ENCODE measurements at places on chromosomes 12 and 14.

- DNase-seq, result no peak
Measured at GRCh38 chr14:85156319-85156718, 373.6 kb upstream of the FLRT2 start.

DNA sequence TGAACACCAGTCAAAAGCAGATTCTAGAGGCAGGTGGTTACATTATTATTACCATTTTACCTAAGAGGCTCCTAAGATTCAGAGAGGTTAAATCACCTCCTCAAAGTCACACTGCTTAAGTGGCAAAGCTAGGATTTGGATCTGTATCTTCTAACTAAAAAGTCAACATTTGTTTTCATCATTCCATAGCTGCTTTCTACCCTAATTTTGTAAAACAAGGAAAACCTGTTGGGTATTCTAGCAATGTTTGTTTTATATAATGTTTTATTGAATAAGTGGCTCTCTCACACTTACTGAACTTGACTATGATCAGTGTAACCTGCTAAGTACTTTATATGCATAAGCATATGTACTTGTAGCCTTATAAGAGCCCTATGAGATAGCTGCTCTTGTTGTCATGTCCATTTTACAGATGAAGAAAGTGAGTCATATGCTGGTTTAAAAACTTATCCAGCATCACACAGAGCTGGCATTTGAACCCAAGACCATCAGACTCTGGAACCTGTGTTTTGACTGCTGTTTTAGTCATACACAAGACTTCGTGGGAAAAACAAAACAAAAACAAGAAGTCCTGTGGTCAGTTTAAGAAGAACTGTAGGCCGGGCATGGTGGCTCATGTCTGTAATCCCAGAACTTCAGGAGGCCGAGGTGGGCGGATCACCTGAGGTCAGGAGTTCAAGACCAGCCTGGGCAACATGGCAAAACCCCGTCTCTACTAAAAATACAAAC, 31.7 kb upstream of the EVL start:
- DNase-seq, result no peak

DNA sequence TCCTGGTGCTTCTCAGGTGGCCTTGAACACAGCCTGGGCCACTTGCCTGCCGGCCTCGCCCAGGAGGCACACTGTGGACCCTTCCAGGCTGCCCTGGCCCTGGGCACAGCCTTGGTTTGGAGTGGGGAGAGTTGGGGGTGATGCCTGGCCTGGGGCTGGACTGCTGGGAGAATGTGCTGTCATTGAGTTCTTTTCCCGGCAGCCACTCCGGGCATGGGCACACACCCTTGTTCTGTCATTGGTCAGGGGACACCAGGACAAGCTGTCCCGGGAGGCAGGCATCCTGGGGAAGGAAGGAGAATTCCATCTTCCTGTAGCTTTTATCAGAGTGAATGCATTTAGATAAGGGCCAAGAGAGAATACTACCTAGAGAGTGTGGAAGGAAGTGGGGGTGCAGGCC, 61.8 kb upstream of the RIN3 start:
- DNase-seq, result no peak

DNA sequence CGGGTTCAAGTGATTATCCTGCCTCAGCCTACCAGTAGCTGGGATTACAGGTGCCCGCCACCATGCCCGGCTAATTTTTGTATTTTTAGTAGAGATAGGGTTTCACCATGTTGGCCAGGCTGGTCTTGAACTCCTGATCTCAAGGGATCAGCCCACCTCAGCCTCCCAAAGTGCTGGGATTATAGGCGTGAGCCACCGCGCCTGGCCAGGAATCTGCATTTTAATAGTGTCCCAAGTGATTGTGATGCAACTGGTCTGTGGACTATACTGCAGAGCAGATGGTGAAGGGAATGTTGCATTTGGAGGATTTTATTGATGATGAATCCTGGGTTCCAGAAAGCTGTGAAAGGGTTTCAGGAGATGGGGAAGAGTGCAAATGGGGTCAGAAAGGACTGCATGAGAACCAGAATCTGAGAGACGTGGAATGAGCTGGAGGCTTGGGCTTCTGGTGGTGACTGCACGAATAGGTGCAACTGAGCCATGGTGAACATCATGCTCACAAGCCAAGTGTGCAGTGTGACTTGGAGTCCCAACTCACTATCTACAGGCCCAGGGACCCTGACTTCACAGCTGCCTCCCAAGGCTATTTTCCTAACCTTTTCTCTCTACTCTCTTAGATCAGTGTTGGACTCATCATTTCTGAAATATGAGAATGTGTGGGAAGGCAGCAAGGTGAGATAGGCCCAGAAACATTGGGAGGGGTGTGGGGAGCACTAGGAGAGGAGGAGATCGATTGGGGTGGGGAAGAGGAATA, 4.5 kb downstream of the RPS26 start:
- no peak for DNase-seq

DNA sequence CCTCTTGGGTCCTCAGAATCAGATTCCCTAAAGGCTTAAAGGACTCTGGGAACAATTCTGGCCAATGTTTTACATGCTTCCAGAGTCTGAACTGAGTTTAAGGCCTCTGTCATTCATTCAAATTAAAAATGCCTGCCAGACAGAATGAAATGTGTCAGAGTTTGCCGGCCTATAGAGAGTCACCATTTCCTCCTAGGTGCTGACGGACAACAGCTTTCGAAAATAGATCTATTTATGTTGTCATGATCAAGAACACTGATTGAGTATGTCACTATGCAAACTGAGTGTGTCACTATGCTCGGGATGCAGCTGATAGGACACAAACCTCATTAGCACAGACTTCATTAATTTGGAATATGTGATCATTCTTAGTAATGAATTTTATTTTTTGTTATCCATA, 151.4 kb upstream of the TMCC3 start:
- DNase-seq, result no peak

DNA sequence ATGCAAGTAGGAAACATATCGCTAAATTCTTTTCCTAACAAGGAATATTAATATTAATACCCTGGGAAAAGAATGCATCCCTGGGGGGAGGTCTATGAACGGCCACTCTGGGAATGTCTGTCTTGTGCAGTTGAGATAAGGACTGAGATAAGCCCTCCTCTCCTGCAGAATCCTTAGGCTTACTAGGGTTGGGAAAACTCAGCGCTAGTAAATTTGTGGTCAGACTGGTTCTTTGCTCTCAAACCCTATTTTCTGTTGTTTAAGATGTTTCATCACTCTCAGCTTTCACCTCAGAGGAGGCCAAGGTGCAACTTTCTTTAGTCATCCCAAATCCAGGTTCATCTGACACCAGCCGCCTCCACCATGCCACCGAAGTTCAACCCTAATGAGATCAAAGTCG, 11.2 kb upstream of the RESF1 start:
- no peak for DNase-seq

DNA sequence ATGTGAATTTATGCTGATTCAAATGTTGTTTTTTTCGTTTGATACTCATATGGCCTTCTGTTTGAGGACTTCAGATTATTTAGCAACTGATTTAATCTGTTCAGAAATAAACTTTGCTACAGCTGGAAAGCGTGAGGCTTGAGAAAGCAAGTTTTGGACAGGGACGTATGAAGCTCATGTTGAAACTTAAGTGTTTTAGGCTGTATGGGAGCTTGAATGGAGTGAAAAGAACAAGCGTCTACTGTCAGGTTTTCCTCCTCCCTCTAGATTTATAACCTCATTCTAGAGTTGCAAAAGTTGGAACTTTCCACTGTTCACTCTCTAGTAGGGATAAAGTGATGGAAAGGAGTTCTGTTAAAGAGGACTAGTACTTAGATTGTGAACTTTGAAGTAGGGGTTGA, 1.0 kb downstream of the PRPF39 start:
- DNase-seq, result no peak
